Suprapubic skin (tissue), 4 donors: ENCODE measurements at places on chromosomes 4 and X.

DNA sequence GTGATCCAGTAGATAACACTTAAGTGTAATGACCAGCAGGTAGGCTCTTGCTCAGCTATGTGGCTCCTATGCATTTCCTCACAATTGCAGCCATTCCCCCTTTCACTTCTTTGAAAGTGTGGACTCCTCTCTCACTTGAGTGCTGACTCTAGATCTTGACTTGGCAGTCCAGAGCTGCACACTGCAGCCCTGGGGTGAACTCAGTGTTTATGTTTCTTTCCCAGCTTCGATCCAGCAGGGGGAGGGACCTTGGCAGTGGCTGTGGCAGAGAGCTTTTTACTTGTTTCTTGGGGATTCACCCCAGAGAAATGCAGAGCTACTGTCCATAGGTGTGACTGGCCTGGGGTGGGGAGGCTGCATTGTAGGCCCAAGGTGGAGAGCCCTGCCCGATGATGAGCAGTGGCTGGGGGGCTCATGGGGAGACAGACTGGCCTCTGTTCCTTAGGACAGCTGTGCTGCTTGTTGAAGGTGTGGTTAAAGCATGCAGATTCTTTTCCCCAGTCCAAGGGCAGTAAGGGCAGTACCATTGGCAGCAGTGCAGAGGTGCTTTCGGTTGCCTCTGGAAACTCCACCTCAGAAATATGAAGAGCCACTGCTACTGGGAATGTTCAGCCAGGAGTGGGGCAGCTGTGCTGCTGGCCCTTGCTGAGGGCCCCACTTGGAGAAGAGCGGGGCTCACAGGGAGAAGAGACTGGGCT, 134.7 kb downstream of the SH3BGRL start:
- no peak for DNase-seq

DNA sequence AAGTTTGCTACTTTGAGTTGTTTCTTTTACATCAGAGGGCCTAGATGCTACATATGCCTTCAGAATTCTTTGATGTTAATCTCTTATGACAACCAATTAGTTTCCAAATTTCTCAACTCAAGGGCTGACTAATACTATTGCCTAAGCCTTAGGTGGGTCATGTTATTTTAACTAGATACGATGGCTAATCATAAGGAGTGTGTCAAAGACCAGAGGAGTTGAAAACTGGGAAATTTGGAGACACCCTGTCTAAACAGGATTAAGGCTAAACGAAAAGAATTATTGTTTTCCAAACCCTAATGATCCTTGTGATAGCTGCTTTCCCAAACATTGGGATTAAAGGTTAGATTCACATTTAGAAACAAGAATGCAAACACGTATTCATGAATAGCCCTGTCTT, 228.5 kb downstream of the PCDH7 start:
- no peak for DNase-seq

DNA sequence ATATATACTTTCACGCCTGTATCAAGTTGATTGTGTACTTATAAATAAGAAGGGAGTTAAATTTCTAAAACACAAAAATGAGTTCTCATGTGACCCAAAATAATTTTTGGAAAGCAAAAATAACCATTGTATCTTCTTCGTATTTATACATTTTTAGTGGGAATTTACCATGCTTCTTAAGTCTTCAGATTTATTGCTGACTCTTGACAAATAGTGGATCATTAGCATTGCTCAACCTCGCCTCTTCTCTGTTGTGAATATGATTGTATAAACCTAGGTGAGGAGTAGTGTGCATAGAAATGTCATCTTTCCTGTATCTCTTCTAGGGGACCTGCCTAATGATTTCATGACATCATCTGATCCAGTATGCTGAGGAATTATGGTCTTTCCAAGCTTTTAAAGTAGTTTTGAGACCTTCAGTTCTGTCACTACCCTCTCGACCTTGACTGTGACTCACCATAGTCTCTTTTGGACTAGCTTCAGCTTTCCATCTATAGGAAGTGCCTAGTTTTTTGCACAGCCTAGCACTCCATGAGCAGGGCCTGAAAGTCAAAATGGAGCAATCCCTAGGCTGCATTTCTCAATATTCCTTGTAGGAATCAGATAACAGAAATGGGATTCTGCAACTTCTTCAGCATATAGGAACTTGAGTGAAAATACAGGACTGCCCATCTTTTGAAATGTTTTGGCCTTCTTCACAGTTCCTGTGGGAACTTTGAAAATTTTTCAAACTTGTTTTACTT, 157.6 kb downstream of the ARX start:
- DNase-seq: no peak

DNA sequence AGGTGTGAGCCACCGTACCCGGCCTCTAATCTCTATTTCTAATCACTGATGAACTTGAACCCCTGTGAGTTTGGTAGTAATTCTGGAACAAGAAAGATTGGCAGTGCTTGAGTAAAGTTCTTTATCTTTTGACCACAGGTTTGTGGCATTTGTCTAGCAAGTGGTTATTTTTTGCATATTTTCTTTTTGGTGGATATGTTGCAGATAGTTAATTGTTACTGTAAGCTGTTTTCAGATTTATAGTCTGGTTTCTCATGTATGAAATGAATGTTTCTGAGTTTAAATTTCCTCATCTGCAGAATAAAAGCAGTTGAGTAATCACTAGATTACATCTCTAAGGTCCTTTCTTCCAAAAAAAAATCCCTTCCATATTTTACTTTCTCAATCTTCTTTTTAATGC, 105.2 kb downstream of the GASK1B start:
- DNase-seq: no peak

DNA sequence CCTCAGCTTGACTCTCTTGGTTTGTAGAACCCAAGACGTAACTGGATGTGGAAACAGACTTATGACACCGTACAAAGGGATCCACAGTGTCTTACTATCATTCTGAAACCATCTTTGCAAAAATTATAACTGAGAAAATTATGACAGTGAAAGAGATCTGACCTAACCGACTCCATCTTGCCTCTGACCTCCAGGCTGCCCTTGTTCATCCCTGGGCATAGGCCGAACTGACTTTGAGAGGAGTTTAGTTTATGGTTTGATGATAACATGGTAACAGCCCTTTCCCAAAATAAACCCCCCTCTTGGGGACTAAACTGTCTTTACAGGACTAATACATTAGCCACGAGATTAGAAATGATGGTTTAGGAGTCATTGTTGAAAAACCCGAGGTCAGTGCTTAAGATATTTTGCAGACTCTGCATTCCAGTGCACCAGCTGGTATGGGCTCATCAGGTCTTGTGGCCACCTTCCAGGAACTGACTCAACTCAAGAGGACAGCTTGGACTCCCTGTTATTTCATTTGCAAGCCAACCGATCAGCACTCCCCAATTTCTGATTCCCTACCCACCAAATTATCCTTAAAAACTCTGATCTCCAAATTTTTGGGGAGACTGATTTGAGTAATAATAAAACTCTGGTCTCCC, 49.6 kb downstream of the CASP3 start:
- no peak for DNase-seq

GRCh38 chr4:147351083-147351787, 129.7 kb upstream of the EDNRA start:
- DNase-seq: no peak

DNA sequence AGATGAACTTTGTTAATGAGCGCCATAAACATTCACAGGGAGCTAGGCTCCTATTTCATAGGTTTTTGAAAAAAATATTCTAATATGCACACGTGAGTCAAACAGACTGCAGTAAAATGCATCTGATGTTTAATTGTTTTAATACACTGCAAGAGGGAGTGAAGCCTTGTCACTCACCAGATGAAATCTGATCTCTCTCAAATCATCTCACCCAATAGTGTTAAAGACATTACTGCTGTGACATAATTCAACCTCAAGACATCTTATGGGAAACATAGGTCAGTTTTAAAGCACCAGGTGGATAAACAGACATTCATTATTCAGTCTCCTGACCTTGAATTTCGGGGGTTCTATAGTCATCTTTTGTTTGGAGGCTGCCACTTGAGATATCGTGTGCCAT, 148.3 kb downstream of the MAML3 start:
- DNase-seq: no peak

- no peak for DNase-seq
Measured at GRCh38 chr4:73831569-73831968, 4.9 kb upstream of the CXCL6 start.
